ENCODE measurements at places on chromosomes 16 and 17.

DNA sequence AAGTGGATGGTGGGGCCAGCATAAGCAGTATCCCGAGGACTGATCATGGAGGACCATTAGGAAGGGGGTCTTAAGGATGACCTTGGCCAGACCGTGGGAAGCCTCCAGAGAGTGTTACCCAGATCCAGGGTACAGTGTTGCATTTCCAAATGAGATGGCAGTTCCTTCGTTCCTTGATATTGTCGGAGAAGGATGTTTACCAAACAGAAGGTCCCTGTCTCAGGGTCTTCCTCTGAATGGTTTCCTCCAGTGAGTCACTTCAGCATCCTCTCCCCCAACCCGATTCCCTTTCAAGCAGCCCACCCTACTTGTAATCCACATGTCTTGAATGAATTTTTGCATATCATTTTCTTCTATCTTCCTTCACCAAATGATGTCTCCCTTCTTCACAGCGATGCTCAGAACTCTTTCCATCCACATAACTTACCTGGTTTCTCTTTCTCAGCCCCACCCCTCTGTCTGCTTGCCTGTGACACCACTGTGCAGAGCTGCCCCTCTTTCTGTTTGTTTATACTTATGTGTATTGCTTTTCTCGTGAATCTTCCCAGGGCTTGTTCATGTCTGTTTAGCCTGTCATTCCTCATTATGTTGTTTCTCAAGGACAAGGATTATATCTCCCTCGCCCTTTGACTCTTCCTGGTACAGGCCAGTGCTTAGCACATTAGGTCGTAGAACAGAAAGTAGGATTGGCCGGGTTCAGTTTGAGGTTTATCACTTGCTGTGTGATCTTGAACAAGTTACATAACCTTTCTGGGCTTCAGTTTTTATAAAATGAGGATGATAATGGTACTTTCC, 5.7 kb downstream of the GOSR2 start:
- peaks cover 39% of the 10 kb centered on the region for H3K4me1 ChIP-seq
- no peaks in the 10 kb centered on the region for H3K27me3 ChIP-seq
- H3K4me3 ChIP-seq = no peak overlapping the region
- DNase-seq = no peak

- no peak overlapping the region for H3K27ac ChIP-seq
- no peaks in the 10 kb centered on the region for H3K27me3 ChIP-seq
- no peak overlapping the region for H3K4me3 ChIP-seq
These were observed 4.1 kb downstream of the USP31 start for GRCh38 chr16:23145186-23145585.

DNA sequence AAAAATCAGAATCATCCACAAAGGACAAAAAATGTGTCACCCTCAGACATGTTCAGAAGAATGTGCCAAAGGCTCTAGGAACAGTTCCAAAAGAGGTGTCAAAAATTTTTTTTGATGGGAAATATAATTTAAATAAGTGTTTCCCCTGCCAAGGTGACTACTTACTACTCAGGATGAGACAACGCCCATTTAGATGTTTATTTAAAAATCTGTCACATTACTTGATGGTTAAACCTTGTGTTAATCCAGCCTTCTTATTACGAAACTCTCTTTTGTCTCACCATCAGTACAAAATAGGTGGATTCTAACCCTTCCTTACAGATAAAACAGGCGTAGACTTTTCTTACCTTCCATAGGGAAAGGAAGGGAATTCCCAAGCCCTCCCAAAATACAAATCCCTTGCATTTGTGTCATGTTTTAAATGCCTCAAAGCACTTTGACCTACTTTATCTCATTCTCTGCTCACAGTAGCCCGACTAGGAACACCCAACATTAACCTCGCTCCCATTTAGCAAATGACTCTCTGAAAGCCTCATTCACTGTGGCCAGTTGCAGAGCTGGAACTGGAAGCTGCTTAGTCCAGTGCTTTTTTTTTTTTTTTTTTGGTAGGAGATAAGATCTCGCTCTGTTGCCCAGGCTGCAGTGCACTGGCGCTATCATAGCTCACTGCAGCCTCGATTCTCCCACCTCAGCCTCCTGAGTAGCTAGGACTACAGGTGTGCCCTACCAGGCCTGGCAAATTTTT, 5.8 kb upstream of the GNA13 start:
- DNase-seq = no peak
- H3K27me3 ChIP-seq = no peaks in the 10 kb centered on the region
- peaks cover 2% of the 10 kb centered on the region for H3K36me3 ChIP-seq
- H3K27ac ChIP-seq = peak overlapping the region; percentile 9

DNA sequence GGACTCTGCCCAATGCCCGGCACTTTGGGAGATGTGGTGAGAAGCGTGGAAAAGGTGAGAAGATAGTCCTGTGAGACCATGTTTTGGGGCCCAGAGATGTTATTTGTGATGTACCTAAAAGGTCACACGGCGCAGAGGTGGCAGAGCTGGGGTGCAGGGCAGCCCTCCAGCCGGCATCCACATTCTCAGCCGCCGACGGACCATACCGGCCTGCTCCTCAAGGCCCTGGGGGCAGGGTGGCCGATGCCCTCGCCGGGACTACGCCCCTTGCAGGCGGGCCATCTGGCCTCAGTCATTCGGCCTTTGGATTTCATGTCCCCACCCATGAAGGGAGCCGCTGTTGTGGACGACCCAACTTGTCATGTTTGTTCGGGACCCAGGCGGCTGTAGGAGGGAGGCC, 131.4 kb upstream of the GSE1 start:
- peaks cover 6% of the 10 kb centered on the region for H3K36me3 ChIP-seq
- H3K27me3 ChIP-seq = peaks cover 8% of the 10 kb centered on the region
- no peak overlapping the region for H3K27ac ChIP-seq

DNA sequence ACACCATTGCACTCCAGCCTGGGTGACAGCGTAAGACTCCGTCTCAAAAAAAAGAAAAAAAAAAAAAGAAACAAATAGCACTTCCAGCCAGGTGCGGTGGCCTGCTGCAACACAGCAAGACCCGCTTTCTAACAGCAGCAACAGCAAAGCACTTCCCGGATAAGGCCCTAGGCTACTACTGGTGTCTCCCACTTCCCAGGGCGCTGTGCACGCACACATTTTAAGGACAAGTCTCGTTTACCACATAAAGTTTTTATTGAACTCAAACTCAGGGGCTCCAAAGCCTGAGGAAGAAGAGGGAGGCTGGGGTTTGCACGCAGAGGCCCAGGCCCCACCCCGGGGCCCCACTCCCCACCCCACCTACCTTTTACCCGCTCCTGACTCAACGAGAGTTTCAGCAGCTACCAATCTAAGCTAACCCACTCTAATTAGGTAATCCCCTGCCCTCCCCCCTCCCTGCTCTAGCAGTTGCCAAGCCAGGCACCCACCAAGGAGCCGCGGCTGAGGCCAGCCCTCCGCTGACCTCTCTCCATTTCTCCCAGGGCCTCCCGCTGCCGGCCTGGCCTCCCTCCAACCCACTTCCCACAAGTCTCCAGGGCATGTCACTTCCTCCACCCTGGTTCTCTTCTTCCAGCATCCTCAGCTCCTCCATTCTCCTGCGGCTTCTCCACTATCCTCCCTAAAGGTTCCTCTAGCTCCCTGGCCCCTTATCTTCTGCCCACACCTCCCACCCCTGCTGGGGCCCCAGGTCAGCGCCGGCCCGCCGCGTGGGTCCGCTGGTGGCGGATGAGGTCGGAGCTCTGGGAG, 2.4 kb downstream of the ZNF768 start:
- no peak for DNase-seq
- H3K4me1 ChIP-seq = peaks cover 23% of the 10 kb centered on the region
- no peak overlapping the region for H3K27ac ChIP-seq
- H3K36me3 ChIP-seq = peaks cover 11% of the 10 kb centered on the region

DNA sequence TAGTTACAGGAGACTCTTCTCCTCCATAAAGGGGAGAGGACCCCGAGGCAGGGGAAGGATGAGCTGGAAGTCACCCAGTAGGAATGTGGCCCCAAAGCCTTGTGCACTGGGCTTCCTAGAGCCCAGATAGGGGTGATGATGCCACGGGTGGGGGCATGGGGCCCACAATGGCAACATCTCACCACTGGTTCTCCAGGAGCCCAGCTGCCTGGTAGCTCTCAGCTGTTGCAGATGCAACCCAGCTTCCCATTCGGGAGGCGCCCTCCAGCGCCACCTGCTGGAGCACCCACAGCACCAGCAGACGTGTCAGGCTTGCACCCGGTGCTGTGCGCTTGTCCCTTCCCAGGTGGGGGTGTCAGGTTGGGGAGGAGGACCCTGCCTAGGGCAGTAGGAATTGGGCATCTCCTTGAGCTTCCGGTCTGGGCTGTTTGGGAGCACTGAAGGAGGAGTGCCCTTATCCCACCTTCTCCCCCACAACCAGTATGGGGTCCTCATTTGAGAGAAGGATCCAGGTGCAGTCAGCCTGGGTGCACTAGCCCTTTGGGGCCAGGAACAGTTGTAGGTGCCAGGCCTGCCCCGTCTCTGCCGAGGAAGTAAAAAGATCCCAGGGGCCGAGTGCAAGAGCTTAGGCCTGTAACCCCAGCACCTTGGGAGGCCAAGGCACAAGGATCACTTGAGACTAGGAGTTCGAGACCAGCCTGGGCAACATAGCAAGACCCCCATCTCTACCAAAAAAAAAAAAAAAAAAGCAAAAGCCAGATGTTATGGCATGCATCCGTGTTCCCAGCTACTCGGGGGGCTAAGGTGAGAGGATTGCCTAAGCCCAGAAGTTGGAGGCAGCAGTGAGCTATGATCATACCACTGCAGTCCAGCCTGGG, 14.4 kb downstream of the CDIPT start:
- no peaks in the 10 kb centered on the region for H3K27me3 ChIP-seq
- H3K27ac ChIP-seq = peak overlapping the region; percentile 43
- H3K4me3 ChIP-seq = no peak overlapping the region
- peaks cover 7% of the 10 kb centered on the region for H3K36me3 ChIP-seq
- peaks cover 10% of the 10 kb centered on the region for H3K4me1 ChIP-seq

GRCh38 chr17:67092291-67092690, 47.9 kb downstream of the CACNG1 start:
- H3K36me3 ChIP-seq = peaks cover 8% of the 10 kb centered on the region
- no peak overlapping the region for H3K4me3 ChIP-seq
- no peak for DNase-seq
- no peaks in the 10 kb centered on the region for H3K27me3 ChIP-seq
- peaks cover 36% of the 10 kb centered on the region for H3K4me1 ChIP-seq
- peak overlapping the region; percentile 41 for H3K27ac ChIP-seq

GRCh38 chr16:67305216-67306071, 21.1 kb downstream of the KCTD19 start:
- no peak overlapping the region for H3K4me3 ChIP-seq
- H3K4me1 ChIP-seq = peaks cover 8% of the 10 kb centered on the region
- no peak for DNase-seq

DNA sequence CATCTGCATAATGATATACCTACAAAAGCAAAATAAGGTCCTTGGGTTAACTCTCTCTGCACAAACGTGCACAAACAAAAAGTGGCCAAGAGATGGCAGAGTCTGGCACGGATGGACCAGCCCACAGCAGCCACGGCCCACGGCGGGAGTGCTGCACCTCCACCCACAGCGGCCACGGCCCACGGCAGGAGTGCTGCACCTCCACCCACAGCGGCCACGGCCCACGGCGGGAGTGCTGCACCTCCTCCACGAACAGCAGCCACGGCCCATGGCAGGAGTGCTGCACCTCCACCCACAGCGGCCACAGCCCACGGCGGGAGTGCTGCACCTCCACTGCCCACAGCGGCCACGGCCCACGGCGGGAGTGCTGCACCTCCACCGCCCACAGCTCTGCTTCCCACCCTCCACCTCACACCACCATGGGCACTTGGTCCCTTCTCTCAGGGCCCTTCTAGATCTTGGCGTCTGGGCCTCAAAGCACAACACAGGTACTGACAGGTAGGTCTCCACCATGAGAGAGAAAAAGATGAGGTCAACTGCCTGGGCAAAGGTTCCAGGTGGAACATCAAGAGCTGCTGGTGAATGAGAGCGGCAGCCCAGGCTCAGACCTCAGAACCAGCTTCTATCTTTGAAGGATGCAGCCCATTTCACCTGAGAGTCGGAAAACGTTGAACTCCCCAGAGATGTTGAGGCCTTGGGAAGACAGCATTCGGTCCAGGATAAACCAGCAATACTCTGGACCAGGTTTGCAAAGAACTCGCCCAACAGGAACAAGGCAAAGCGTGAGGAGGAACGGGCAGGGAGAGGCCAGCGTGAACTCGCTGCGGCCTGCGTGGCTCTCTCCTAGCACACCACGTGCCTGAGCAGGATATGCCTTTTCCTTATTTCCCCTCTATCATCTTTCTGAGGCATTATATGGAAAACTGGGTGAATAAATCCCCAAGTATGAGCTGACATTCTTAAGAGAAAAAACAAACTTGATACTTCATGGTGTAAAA, 124.5 kb downstream of the ZNF778 start:
- H3K4me1 ChIP-seq = peaks cover 57% of the 10 kb centered on the region
- no peak overlapping the region for H3K4me3 ChIP-seq
- peak overlapping the region; percentile 24 for H3K27ac ChIP-seq
- DNase-seq = no peak
- H3K27me3 ChIP-seq = no peaks in the 10 kb centered on the region
- no peaks in the 10 kb centered on the region for H3K36me3 ChIP-seq

GRCh38 chr16:72837846-72838585, 209.9 kb downstream of the ZFHX3 start:
- no peak overlapping the region for H3K4me3 ChIP-seq
- peaks cover 5% of the 10 kb centered on the region for H3K4me1 ChIP-seq
- peaks cover 4% of the 10 kb centered on the region for H3K36me3 ChIP-seq
- peaks cover 20% of the 10 kb centered on the region for H3K27me3 ChIP-seq
- no peak for DNase-seq

DNA sequence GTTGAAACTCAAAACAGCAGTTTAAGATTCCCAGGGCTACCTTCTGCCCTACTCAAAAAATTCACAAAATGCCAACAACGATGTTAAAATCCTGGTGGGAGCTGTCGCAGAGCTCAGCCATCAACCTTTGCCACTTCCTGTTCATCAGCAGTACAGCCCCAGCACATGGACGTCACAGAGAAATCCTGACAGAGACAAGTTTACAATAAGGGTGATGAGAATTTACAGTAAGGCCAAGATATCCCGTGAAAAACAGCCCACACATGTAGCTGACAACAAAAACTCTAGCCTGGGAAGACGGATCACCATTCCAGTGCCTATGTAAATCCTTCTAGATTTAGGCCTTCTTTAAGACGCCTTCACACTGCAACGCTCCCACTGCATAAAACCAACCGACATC, 18.8 kb downstream of the USP22 start:
- peak overlapping the region; percentile 62 for H3K27ac ChIP-seq
- no peak for DNase-seq
- no peaks in the 10 kb centered on the region for H3K27me3 ChIP-seq
- H3K4me1 ChIP-seq = peaks cover 45% of the 10 kb centered on the region

DNA sequence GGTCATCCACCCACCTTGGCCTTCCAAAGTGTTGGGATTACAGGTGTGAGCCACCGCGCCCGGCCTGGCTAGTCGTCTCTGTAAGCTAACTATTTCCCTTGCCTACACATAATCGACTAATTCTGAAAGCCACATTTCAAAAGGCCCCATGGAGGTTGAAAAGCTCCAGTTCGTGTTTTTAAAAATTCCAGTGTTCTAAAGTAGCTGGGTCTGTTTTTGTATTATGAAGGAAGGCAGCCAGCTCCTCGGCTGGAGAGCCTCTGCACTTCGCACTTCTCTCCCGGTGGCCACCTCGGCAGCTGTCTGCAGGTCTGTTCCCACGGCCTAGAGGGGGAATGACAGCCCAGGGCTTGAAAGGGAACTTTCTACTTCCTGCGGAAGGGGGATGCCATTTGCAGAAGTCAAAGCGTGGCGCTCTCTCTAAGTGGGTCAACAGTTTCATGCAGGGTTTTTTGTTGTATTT, 16.9 kb downstream of the HASPIN start:
- H3K4me3 ChIP-seq = peak overlapping the region; percentile 74
- no peaks in the 10 kb centered on the region for H3K36me3 ChIP-seq
- H3K4me1 ChIP-seq = peaks cover 26% of the 10 kb centered on the region
- peak overlapping the region; percentile 87 for H3K27ac ChIP-seq
- H3K27me3 ChIP-seq = no peaks in the 10 kb centered on the region

Measured in T-helper 17 cell (primary cell).